ENCODE measurements at places on chromosomes 7 and 10. TPM values are rescaled to one million over a fixed set of nuclear protein-coding genes. Genes with fewer than 3 reads are reported as not detected.

The PHF14 gene
- 19.8 TPM for total RNA-seq

The PRPS1L1 gene
- not detected for total RNA-seq

The MBL2 gene
- total RNA-seq, result not detected

The GIMAP1 gene
- 16.7 TPM for total RNA-seq

The LRRC72 gene
- total RNA-seq, result not detected

The RBM17 gene
- 33.9 TPM for total RNA-seq

The ODAD2 gene
- total RNA-seq, result 0.60 TPM

The ITPRID1 gene
- not detected for total RNA-seq

The PRXL2A gene
- total RNA-seq, result 195 TPM

The C10orf90 gene
- total RNA-seq, result not detected

The ASB13 gene
- 12.9 TPM for total RNA-seq

The LRRN3 gene
- not detected for total RNA-seq

All from lung microvascular endothelial cell (primary cell).